ENCODE measurements at places on chromosomes 11 and 22. TPM values are rescaled to one million over a fixed set of nuclear protein-coding genes. Genes with fewer than 3 reads are reported as not detected.

DNA sequence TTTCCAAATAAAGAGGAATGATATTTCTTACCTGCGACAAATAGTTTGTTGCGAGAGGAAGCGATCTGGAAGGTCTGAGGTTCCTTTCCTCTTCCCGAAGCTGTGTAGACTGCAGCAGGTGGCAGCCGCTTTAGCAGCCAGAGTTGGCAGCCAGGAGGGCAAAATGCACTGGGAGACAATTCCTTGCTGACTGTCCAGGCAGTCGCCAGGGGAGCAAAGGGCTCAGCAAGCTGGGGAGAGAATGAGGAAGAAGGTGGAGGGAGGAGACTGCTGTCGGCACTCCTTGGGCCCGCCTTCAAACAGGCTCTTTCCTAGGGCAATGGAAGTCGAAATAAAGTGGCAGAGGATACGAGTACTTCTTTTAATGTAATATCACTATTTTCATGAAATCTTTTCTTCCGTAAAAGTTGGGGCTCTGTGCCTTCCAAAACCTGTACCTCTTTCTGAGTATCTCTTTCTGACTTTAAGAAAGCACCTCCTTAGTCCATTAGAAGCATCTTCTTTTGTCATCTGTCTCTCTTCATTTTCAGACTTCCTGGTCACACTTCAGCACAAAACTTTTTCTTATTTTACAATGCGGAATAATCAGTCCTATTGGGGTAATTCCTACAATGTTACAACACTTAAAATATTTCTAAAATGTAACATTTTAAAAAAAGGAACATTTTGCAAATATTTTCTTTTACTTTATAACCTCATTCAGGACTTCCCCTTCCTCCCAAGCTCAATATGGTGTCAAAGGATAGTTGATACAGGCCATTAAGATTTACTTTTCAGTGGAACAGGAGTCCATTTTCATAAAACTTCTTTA is at the start of gene IL18:
Gene IL18, minus strand, starts transcription at position 220 of the 811 bp plus-strand sequence. CDS start 9,041 bp downstream, outside the sequence.
- DNase-seq: no peak

GRCh38 chr22:50479721-50480120 is 1.6 kb upstream of the ADM2 start:
- DNase-seq: no peak

DNA sequence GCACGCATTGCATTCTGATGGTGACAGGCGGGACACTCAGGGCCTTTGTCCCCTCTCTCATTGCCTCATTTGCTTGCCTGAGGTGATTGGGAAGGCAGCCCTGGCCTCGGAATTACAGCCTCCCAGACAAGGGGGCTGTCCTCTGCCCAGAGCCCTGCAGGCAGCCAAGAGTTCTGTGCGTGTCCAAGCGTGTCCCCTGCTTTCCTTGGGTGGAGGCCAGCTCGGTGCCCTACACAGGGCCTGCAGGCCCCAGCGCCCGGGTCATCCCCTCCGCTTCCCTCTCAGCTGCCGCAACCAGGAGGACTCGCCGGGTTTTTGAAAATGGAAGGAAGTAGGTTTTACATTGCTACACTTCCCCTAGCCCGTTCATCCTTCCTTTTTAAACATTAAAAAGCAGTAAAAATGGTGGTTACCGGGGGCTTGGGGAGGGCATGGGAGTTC is 1.9 kb downstream of the GRAMD4 start:
- DNase-seq: no peak

GRCh38 chr11:108697872-108698473 is 33.1 kb downstream of the DDX10 start:
- peak; percentile 67 for DNase-seq

DNA sequence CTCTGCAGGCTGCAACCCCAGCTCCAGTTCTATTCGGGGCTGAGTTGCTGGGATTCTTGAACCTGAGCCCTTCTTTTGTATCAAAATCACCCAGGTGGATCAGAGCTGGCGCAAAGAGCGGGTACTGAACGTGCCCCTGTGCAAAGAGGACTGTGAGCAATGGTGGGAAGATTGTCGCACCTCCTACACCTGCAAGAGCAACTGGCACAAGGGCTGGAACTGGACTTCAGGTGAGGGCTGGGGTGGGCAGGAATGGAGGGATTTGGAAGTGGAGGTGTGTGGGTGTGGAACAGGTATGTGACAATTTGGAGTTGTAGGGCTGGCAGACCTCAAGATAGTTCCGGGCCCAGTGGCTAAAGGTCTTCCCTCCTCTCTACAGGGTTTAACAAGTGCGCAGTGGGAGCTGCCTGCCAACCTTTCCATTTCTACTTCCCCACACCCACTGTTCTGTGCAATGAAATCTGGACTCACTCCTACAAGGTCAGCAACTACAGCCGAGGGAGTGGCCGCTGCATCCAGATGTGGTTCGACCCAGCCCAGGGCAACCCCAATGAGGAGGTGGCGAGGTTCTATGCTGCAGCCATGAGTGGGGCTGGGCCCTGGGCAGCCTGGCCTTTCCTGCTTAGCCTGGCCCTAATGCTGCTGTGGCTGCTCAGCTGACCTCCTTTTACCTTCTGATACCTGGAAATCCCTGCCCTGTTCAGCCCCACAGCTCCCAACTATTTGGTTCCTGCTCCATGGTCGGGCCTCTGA is 3.8 kb downstream of the FOLR1 start:
- DNase-seq: no peak

DNA sequence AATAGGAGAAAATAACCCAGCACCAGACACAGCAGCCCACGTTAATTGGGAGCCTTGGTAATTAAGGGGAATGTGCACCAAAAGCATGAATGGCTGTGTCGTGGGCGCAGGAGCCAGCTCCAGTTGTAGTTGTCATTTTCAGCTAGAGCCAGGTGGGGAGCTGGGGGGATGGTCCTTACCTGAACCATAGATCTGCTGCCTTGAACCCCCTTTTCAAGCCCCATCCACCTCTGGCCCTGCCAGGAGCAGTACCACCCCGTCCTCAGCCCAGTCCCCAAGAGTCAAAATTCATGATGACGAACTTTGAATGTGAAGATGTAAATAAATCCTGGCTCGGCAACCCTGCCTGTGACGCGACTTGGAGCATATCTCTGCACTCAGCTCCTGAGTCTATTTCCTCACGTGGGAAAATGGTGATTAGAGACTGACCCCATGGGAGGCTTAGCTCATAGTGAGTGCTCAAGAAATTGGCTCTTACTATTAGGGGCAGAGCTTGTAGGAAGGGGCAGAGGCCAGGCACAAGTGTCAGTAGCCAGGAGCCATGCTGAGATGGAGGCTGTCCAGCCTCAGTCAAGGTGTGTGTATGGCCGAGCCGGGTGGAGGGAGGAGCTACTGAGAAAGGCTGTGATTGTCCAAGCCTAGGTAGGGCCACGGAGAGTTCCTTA is 794 bp upstream of the FXYD6 start:
- DNase-seq: no peak

DNA sequence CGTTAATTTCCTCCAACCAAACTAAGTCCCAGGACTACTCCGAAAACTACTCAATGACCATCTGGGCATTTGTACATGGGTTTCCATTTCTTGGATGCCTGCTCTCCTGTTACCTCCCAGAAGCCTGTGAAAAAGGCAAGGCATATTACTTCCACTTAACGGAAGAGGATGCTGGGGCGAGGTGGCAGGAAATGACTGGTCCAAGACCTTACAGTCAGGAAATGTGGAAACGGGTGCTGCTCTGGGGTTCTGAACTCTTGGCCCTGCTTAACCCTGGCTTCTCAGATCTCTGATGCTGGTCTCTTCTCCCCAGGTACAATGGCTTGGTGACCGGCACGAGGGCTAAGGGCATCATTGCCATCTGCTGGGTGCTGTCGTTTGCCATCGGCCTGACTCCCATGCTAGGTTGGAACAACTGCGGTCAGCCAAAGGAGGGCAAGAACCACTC is 12.9 kb downstream of the ADORA2A start:
- no peak for DNase-seq

DNA sequence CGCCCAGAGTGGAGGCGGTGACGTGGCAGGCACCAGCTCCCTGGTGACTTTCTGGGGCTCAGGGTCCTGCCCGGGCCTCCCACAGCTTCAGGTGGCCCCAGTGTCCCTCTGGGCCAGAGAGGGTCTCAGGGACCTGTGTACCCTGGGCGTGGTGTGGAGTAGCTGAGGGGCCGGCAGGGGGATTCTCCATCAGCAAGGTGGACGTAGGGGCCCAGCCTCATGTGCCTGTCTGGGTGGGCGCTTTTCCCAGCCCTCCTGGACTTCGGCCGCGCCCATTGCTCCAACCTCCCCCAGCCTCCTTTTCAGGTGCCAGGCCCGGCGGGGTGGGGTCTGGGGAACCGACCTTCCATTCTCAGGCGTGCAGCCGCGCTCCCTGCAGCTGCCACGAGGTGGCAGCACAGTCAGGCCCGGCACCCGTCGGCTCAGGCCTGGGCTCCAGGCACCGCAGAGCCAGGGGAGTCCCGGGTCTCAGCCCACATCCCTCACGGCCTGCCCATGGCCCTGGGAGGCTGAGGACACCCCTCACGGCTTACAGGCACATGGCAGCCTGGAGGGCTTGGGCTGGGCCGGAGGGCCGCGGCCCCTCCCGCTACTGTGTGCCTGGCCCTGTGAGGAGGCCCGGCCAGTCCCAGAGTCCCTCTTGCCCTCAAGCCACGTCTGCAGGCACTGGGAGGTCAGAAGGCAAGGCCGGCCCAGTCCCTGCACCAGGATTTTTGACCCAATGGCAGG is 19.9 kb upstream of the MUC5B start:
- peak; percentile 76 for DNase-seq

DNA sequence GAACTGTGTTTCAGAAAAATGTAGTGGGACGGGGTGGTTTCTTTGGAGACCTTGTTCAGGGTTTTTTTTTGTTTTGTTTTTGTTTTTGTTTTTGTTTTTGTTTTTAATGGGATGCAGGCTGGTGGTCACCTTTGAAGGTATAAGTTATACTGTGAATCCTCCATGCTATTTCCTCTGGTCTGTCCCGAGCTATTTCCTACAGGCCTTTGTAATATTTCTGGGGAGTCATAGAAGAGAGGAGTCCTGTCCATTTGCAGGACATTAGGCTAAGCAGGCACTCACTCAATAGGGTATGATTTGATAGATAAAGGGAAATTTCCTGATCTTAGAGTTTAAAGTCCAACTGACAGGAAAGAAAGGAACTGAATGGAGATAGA is 78.0 kb downstream of the TRAF6 start:
- DNase-seq: no peak

DNA sequence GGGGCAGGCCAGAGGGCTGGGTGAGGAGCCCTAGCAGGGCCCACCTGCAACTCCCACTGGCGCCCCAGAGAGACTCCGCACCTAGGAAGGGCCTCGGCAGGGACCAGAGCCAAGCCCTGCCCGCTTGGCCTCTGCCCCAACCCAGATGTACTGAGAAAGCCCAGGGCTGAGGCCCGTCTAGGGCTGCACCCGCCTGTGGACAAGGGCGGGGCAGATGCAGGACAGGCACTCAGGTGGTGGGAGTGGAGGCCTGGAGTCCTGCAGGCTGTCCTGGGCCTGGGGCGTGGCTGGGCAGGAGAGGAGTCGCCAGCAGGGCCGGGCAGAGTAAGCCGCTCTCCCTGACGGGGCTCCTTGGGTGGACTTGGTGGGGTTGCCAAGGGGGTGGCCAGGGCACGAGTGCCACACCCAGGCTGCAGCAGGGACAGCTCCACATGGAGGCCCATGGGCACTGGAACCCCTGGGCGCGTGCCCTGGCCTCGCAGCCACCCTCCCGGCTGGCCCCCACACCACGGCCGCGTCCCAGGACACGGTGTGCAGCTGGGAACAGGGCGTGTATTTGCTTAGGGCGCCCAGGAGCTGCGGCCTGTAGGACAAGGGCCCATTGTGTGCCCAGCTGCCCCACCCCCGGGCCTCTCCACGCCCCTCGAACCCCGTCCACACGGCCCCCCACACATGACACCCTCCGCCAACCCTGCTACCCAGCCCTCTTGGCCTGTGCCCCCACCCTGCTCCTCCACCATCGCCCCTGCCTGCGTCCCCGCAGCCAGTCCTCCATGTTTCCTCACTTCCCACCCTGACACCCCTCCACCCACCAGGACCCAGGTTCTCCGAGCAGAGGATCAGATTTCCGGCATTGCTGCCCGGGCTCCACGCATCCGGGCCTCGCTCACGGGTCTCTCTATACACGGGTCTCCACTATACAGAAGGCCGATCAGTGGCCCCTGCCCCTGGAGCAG is 11.3 kb upstream of the PIM3 start:
- no peak for DNase-seq

- peak; percentile 59 for DNase-seq
Measured at GRCh38 chr22:44337678-44338004, 24.9 kb upstream of the SHISAL1 start.

Gene GNAZ
- total RNA-seq: 0.56 TPM

Gene MS4A1
- total RNA-seq: 2.1 TPM

Gene LMNTD2
- total RNA-seq: 0.88 TPM

Gene SLC22A12
- not detected for total RNA-seq

Gene CCDC116
- 0.45 TPM for total RNA-seq

Gene DMC1
- total RNA-seq: 14.2 TPM

Measured in activated CD8-positive, alpha-beta T cell treated with anti-CD3 and anti-CD28 coated beads for 36 hours (primary cell).